ENCODE measurements at places on chromosomes 3 and 15.
A peak's percentile ranks its signal among the peaks of the same experiment; 100 is the strongest.

- no peak for DNase-seq
Measured at GRCh38 chr3:79937567-79937966, 169.8 kb upstream of the ROBO1 start.

DNA sequence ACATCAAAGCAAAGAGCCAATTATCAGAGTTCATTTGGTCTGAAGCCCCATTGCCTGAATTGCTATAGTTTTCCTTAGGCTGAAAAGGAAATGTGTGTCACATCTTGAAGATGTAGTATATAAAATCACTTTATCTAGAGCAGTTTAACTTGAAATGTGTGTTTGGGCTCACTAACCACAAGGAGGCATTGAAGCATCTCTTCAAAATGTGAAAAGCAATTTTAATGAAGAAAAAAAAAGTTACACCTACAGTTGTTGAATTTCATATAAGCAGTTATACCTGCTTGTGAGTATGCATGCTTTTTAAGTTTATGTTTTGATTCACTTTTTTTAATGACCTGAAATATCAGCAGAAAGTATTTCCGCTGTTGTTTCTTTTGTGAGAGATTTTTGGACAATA lies 129.3 kb downstream of the IQCH start:
- DNase-seq, result no peak

GRCh38 chr3:15102836-15103235 lies 3.9 kb upstream of the RBSN start:
- DNase-seq, result no peak

GRCh38 chr3:127045435-127046045 lies 62.6 kb downstream of the PLXNA1 start:
- no peak for DNase-seq

GRCh38 chr3:25817107-25817506 lies 27.2 kb downstream of the OXSM start:
- DNase-seq, result no peak

DNA sequence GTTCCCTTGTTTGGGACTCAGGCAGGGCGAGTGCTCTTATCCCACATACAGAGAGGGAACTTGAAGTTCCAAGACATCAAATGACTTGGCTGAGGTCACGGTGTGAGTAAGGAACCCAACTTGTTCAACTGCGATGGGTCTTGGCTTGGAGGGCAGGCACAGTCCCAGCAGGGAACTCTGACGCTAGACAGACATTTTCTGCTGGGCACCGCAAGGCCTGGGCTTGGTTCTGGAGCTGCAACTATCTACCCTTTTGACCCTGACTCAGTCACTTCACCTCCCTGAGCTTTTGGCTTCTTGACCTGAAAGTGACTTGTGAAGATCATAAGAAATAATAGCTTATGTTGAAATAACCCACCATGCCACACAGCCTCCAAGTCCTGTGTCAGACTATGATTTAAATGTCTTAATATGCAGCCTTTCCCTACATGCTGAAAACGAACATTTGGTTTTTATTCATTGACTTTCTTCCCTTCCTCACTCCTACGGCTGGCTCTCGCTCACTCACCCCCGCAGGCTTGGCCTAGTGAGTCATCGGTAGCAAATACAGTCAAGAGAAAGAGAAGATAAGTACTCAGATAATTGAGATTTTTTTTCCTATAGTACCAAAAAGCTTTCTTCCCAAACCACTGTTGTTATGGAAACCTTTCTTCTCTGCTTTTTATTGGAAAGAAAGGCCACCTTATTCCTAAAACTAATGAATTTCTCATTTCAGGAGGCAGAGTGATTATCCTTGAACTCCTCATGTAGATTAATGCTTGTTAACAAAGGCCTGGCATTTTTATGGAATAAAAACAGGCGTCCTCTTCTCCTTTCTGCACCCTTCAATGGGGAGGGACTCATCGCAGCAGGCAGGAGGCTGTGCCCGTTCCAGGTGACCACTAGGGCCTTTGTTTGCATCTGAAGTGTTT lies 178.4 kb downstream of the ATP10A start:
- DNase-seq, result no peak

GRCh38 chr3:60582288-60582687 lies 669.0 kb downstream of the FHIT start:
- no peak for DNase-seq

- DNase-seq, result peak; percentile 94
Measured at GRCh38 chr3:195150181-195151118, 120.5 kb downstream of the XXYLT1 start.

DNA sequence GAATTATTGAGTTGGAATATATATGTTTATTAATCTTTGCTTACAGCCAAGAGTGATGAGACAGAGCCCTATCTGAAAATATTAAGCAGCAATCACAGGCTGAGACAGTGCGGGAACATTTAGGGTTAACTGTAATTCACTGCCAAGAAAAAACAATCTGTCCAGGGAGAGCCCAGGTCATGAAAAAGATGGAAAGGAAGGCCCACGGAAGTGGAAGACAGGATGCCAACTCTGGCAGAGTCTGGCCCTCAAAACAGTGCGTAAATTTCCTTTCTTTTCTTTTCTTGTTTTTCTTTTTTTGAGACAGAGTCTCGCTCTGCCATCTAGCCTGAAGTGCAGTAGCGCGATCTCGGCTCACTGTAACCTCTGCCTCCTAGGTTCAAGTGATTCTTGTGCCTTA lies 67.6 kb downstream of the SUMF1 start:
- no peak for DNase-seq

GRCh38 chr15:45611305-45611704 lies 23.5 kb upstream of the SQOR start:
- no peak for DNase-seq

DNA sequence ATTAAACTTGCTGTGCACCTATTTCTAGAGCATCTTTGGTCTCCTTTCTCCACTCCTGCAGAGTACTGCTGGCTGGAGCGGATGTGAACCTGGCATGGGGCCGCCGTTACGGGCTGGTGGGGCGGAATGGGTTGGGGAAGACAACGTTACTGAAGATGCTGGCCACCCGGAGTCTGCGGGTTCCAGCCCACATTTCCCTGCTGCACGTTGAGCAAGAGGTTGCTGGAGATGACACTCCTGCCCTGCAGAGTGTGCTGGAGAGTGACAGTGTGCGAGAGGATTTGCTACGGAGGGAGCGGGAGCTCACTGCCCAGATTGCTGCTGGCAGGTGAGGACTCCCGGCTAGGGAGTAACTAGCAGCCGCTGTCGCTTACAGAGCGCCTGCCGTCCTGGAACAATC lies 2.1 kb downstream of the ABCF3 start:
- no peak for DNase-seq

- no peak for DNase-seq
Measured at GRCh38 chr15:95262866-95263564, 1031.7 kb downstream of the MCTP2 start.

GRCh38 chr3:2921452-2921851 lies 188.7 kb downstream of the IL5RA start:
- no peak for DNase-seq

GRCh38 chr3:180306155-180306554 lies 269.4 kb upstream of the PEX5L start:
- DNase-seq, result no peak

- no peak for DNase-seq
Measured at GRCh38 chr3:33246786-33247185, 28.2 kb upstream of the SUSD5 start.

DNA sequence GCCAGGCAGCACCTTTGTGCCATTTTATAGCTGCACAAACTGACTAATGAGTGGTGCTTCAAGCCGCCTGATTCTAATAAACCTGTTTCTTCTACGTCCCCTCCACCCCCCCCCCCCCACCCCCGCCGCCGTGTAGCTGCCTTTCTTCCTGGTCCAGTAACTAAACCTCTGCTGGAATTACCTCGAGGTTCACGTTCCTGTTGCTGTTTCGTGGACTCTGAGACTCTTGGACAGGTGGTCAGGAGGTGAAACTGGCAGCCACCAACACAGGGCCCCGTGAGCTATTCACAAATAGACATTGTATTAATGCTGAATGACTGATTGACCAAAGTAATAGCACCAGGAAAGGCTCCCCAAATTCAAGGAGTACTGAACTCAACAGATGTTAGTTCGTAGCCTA lies 73.9 kb downstream of the TRIM69 start:
- no peak for DNase-seq

DNA sequence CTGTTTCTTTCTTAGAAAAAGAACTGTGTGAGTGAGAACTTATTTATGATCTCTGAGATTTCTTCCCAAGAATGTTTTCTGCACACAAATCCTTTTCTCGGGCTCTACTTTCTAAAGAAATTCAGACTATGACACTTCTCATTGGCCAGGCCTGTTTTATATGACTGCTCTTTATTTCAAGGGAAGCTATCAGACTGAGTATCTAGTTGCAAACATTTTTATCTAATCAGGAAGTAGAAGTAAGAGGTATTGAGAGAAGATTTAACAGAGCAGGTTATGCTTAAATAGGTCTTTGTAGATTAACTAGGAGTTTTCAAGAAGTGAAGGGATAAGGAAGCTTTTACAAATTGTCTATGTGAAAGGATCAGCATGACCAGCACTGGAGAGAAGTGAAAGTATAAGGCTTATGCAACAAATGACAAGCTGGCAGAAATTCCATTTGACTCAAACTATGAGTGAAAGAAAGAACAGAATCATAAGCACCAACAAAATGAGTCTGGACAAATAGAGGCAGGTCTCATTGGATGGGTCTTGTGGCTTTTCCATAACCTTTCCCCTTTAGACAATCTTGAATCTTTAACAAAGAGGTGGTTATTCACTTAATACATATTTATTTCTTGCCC lies 71.9 kb upstream of the CHL1 start:
- DNase-seq, result no peak

DNA sequence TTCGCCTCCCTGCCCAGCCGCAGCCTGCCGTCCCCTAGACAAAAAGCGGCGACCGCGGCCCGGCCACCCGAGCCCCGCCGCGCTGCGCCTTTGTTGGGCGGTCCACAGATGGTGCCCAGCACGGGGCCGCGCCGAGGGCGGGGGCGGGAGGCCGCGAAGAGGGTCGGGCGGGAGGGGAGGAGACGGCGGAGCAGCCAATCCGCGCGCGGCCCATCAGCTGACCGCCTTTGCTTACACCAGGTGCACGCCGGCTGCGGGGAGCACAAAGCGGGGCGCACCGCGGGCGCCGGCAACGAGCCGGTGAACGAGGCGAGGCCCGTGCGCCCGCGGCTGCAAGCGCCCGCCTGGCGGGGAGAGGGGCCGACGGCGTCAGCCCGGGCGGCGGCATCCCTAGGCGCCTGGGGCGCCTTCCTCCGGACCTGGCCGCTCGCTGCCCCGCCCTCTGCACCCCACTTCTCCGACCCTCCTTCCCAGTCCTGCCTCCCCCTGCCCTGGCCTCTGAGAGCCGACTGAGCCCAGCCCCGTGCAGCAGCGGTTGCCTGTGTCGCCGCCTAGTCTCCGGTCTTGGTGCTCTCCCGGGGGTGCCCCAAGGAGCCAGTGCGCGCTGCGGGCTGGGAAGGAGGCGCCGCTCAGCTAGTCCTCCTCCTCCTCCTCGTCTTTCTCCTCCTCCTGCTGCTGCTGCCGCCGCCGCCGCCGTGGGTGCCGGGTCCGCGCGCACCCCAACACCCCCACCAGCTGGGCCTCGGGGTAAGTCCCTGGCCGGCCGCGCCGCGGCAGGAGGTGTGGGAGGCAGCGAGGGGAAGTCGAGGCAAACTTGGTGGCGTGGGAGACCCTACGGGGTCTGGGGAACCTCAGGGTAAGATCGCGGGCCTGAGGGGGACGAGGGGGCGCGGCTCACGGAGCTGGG lies at the start of gene LRRN1:
Gene LRRN1 (plus strand): TSS at position 259 of the 907 bp plus-strand sequence. CDS start 45,211 bp downstream, outside the sequence.
- DNase-seq, result peak; percentile 61

DNA sequence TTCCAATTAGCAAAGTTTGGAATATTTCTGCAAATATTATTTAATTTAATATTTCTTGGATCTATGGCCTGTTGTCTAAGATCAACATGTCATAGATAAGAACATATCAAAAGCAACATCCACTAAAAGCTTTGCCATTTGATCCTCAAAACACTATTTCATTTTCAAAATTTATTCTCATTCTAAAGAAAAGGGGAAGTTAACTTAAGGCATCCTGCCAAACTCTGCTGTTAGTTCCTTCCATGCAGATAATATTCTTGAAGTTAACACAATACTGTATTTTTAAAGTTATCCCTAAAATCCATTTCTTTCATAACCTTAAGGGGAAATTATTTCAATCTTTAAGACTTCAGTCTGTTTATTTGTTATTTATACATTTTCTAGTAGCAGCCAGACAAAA lies 28.2 kb upstream of the GBE1 start:
- DNase-seq, result no peak

GRCh38 chr3:86653661-86654205 lies 337.2 kb downstream of the VGLL3 start:
- DNase-seq, result no peak

DNA sequence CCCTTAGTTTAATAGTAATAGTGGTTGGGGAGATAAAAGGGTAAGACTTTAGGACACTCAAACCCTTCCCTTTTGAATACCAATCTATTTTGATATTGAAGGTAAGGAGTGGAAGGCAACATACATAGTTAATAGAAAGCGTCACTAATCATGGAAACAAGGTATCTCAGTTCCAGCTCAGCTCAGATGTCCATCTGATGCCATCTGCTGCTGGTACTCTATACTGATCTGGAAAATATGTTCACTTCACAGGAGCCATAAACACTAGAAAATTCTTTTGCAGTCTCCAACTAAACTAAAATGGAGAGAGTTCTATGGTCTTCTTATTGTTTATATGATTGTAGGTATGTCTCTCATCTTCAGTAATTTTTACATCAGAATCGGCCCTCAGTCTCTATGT lies 1777.1 kb downstream of the OTOL1 start:
- DNase-seq, result no peak

- no peak for DNase-seq
Measured at GRCh38 chr15:90306560-90306959, 41.1 kb downstream of the NGRN start.

DNA sequence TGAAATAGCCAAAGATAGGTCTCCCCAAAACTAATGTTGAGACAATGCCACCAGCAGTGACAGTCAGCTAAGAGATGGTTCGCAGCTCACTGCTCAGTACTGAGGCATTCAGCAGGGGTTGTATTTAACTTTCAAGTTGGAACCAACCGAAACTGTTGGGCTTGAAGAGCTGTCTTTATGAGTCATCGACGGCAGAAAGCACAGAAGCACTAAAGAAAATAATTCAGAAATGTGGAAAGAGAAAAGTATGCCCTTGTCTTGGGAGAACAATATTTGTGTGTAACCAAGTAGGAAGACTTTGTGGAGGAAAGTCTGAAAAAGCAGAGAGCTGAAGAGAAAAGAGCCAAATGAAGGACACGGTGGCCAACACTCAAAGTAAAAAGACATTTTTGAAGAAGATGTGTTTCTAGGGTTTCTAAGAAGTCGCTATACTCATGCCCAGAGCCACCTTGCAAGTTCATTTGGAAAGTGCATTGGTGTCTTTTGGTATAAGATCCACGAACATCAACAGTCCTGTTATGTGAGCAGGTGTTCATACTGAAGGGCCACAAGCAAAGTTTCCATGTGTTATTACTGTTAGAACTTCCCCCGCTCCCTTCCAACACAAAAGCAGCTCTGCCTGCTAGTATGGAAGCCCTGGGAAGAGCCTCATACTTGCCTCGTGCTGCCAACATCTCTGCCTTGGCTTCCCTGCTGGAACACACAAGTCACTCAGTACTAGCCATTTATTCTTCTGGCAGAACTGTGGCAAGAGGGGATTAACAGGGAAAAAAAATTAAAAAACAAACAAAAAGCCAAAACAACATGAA lies 4.1 kb upstream of the RARB start:
- DNase-seq, result no peak

GRCh38 chr15:81054236-81054635 lies 53.5 kb downstream of the TLNRD1 start:
- DNase-seq, result no peak
